ENCODE measurements at places on chromosomes 13 and 19. TPM values are rescaled to one million over a fixed set of nuclear protein-coding genes. Genes with fewer than 3 reads are reported as not detected.

DNA sequence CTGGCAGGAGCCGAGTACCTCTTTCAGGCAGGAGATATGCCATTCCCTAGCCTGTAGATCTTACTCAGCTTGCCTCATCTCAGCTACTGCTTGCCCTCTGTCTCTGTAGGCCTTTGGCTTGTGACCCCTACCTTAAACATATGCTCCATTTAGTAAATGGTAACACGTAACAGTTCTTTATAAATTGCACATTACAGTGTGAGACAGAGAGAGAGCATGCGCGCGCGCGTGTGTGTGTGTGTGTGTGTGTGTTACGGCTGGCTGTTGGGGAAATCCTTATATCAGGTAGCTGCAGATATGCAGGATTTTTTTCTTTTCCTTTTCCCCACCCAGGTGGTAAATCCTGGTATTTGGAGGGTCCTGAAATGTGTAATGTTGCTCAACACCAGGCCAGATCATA, 4.2 kb downstream of the SPINT2 start:
- no peak for DNase-seq
- no peaks in the 10 kb centered on the region for H3K27me3 ChIP-seq
- no peaks in the 10 kb centered on the region for H3K36me3 ChIP-seq
- H3K4me1 ChIP-seq, result peaks cover 23% of the 10 kb centered on the region

Gene MEX3D
- 31.9 TPM for total RNA-seq

DNA sequence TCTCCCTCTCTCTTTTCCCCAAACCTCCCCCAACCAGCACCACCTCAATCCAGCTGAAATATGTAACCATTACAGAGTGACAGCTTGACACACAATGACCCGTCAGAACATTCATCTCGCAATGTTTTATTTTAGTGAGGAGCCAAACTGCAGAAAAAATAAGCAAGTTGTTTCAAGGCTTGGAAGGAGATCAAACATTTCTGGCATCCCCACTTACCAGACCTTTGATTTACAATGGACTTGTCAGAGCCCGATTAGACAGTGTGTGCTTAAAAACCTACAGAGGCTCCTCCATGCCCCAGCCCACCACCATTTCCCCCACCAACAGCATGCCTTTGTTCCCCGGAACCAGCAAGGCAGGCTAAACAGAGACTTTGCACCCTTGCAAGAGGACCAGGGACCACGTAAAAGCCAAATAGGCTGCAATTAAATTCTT, 382.8 kb upstream of the ZNF507 start:
- no peaks in the 10 kb centered on the region for H3K4me1 ChIP-seq
- H3K4me3 ChIP-seq, result no peak overlapping the region
- H3K36me3 ChIP-seq, result no peaks in the 10 kb centered on the region
- no peak for DNase-seq
- H3K27me3 ChIP-seq, result no peaks in the 10 kb centered on the region

DNA sequence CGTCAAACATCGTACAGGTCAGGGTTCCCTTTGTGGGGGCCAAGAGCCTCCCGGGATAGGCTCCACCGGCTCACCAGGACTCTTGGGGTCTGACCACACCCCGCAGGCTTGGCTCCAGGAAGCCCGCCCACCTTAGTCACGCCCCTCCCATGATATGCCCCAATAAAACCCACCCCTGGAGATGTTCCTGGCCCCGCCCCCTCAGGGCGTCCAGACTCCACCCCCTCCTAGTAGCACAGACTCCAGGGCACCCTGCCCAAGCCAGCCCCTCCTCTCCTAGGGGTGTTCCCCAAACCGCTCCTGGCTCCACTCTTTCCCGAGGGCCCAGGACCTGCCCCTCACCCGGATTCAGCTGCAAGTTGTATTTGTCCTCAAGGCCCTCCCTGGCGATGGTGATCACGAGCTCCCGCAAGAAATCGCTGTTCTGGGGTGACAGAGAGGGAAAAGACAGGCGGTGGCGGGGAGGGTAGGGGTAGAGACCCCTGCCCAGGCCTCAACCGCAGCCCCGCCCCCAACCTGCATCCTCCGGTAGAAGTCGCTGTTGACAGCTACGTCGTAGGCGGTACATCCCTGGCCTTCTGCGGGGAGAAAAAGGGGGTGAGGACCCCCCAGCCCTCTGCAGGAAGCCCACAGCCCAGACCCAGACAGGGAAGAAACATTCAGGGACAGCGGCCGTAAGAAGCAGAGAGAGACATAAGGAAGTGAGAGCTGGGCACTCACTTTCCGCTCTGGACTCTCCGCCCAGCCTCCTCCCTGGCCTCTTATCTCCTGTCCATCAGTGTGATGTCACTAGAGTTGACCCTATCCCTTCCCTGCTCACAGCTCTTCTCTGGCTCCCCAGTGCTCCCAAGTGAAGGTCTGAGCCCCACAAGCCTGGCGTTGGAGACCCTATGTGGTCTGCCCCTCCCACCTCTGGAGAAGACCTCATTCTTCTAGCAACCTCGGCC, 3.9 kb downstream of the PIH1D1 start:
- H3K36me3 ChIP-seq, result no peaks in the 10 kb centered on the region
- H3K4me1 ChIP-seq, result no peaks in the 10 kb centered on the region
- DNase-seq, result peak; percentile 50
- no peaks in the 10 kb centered on the region for H3K27me3 ChIP-seq
- no peak overlapping the region for H3K27ac ChIP-seq

DNA sequence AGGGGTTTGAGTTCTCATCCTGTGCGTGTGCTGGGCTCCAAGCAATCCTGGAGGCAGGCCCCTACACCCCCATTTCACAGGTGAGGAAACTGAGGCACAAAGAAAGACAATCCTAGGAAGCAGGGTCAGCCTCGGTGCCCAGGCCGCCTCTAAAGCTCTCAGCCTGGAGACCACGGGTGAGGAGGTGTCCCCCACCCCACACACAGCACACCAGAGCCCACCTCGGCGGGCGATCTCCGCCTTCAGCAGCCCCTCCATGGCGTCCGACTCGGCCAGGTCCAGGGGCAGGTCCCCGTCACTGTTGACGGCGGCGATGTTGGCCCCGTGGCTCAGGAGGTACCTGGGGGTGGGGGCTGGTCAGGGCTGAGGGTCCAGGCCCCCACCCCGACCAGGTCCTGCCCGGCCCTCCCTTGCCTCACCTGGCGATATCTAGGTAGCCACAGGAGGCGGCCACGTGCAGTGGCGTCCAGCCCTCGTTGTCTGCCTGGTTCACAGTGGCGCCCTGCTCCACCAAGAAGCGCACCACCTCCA, 5.1 kb downstream of the PPP1R12C start:
- H3K4me3 ChIP-seq, result no peak overlapping the region
- H3K27ac ChIP-seq, result no peak overlapping the region
- H3K4me1 ChIP-seq, result peaks cover 8% of the 10 kb centered on the region
- no peak for DNase-seq
- no peaks in the 10 kb centered on the region for H3K36me3 ChIP-seq

Gene HOOK2
- total RNA-seq, result 72.0 TPM

GRCh38 chr19:29215322-29215845, 2.4 kb upstream of the UQCRFS1 start:
- H3K27me3 ChIP-seq, result no peaks in the 10 kb centered on the region
- H3K36me3 ChIP-seq, result no peaks in the 10 kb centered on the region
- no peak for DNase-seq
- no peak overlapping the region for H3K4me3 ChIP-seq

Gene KLK7
- not detected for total RNA-seq

DNA sequence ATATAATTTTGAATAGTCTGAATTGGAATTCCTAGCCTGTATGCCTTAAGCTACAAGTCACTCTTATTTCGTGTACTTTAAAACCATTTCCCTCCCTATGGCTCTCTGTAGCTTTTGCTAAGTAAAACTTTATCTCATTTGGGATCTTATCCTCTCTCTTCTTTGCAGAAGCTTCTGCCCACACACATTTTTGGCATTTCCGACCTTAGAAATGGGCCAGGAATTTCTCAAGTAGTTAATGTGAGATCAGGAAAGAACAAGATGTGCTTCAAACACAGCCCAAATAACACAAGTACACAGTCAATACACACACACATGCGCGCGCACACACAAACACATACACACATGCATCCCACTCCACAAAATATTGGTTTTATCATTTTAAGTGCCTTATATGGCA, 931.0 kb upstream of the MIR17HG start:
- DNase-seq, result no peak
- H3K36me3 ChIP-seq, result no peaks in the 10 kb centered on the region
- no peaks in the 10 kb centered on the region for H3K4me1 ChIP-seq
- H3K4me3 ChIP-seq, result no peak overlapping the region
- no peak overlapping the region for H3K27ac ChIP-seq

- H3K27ac ChIP-seq, result no peak overlapping the region
- no peak for DNase-seq
- H3K36me3 ChIP-seq, result no peaks in the 10 kb centered on the region
- no peaks in the 10 kb centered on the region for H3K4me1 ChIP-seq
These were observed 74.8 kb downstream of the COL4A1 start for GRCh38 chr13:110232142-110232541.

DNA sequence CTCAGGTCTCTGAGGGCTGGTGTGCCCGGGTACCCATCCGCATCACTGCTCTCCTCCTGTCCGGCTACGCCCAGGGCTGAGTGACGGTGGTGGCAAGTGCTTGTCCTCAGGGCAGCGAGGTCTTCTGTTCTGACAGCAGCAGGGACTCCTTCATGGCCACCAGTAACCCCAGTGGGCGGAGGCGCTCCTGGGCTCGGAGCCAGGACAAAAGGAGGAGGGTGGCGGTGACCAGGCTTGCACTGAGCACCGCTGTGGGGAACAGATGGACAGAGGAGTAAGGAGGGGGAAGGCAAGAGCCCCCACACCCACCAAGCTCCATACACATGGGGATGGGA, 5.8 kb downstream of the CD320 start:
- H3K27ac ChIP-seq, result no peak overlapping the region
- H3K4me1 ChIP-seq, result no peaks in the 10 kb centered on the region
- H3K36me3 ChIP-seq, result no peaks in the 10 kb centered on the region
- no peaks in the 10 kb centered on the region for H3K27me3 ChIP-seq
- DNase-seq, result peak; percentile 32

Gene MYO1F
- total RNA-seq, result 4.7 TPM

GRCh38 chr13:32008518-32009175, 22.9 kb upstream of the FRY start:
- H3K27me3 ChIP-seq, result no peaks in the 10 kb centered on the region
- no peak for DNase-seq

- H3K4me3 ChIP-seq, result no peak overlapping the region
- H3K27ac ChIP-seq, result no peak overlapping the region
- no peaks in the 10 kb centered on the region for H3K36me3 ChIP-seq
- no peak for DNase-seq
These were observed 367.6 kb upstream of the PRR20A start for GRCh38 chr13:56773148-56773547.

Gene CACTIN
- total RNA-seq, result 35.1 TPM

- no peaks in the 10 kb centered on the region for H3K36me3 ChIP-seq
- no peak for DNase-seq
- no peaks in the 10 kb centered on the region for H3K4me1 ChIP-seq
- no peak overlapping the region for H3K4me3 ChIP-seq
These were observed 69.2 kb downstream of the DHRS12 start for GRCh38 chr13:51734786-51735185.

- H3K36me3 ChIP-seq, result no peaks in the 10 kb centered on the region
- no peak overlapping the region for H3K4me3 ChIP-seq
- H3K27ac ChIP-seq, result no peak overlapping the region
- H3K4me1 ChIP-seq, result no peaks in the 10 kb centered on the region
- no peaks in the 10 kb centered on the region for H3K27me3 ChIP-seq
These were observed 796.2 kb downstream of the SLITRK1 start for GRCh38 chr13:83086088-83086487.

DNA sequence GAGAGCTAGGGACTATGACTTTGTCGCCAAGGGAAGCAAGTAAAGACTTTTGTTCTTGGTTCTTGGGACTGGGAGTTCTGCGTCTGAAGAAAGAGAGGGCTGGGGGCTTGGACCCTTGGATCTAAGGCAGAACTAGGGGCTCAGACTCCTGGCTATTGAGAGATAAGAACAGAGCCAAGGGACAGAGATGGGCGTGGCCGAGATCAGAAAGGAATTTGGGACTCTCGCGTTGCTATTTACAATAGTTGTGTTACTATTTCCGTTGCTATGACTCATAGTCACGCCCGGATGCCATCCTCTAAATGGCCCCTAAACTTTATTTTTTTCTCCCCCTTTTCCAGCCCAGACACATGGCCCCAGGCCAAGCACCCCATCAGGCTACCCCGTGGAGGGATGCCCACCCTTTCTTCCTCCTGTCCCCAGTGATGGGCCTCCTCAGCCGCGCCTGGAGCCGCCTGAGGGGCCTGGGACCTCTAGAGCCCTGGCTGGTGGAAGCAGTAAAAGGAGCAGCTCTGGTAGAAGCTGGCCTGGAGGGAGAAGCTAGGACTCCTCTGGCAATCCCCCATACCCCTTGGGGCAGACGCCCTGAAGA, 759 bp downstream of the PPP1R15A start:
- peak overlapping the region; percentile 97 for H3K27ac ChIP-seq
- H3K27me3 ChIP-seq, result no peaks in the 10 kb centered on the region
- H3K4me3 ChIP-seq, result peak overlapping the region; percentile 63
- peak; percentile 90 for DNase-seq
- no peaks in the 10 kb centered on the region for H3K36me3 ChIP-seq

Gene RBM26
- 28.1 TPM for total RNA-seq

Gene SHISA2
- total RNA-seq, result 0.20 TPM

DNA sequence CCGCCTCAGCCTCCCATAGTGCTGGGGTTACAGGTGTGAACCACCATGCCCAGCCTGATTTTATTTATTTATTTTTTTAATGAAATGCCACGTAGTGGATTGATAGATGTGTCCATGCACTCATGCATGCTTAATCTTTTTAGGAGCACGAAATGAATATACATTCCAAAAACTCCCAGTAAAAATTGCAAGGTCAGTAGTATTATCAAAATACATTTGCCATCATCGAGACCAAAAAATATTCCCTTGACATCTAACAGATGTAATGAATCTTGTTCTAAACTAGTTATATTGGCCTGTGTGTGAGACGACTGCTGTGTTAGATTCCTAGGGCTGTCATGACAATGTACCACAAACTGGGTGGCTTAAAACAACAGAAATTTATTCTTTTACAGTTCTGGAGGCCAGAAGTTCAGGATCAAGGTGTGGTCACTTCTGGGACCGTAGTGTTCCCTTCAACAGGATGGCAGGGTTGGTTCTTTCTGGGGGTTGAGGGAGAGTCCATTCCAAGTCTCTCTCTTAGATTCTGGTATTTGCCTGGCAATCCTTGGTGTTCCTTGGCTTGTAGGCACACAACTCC, 56.1 kb upstream of the UBL3 start:
- H3K4me1 ChIP-seq, result peaks cover 12% of the 10 kb centered on the region
- no peak for DNase-seq
- no peaks in the 10 kb centered on the region for H3K36me3 ChIP-seq
- no peak overlapping the region for H3K4me3 ChIP-seq
- H3K27ac ChIP-seq, result peak overlapping the region; percentile 38

Gene SLAIN1
- 2.1 TPM for total RNA-seq

DNA sequence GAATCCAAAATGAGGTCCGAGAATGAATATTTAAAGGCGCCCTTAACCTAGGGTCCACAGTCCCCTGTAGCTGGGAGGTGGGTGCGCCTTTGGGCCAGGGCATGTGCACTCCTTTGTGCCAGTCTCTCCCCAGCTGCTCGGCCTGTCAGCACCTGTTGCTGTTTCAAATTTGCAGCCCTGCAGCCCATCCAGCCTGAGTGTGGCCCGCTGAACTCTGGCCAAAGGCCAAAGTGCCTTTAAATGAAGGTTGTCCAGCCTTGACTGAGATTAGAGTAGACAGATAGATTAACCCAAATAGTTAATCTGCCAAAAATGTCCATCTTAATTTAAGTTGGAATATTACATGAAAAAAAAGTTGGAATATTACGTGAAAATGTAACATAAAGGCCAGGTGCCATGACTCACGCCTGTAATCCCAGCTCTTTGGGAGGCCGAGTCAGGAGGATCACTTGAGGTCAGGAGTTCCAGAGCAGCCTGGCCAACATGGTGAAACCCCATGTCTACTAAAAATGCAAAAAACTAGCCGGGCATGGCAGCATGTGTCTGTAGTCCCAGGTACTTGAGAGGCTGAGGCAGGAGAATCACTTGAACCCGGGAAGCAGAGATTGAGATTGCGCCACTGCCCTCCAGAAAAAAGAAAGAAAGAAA, 25.3 kb downstream of the TPT1 start:
- no peak overlapping the region for H3K27ac ChIP-seq
- peaks cover 3% of the 10 kb centered on the region for H3K4me1 ChIP-seq
- H3K36me3 ChIP-seq, result no peaks in the 10 kb centered on the region
- no peaks in the 10 kb centered on the region for H3K27me3 ChIP-seq

Data from colonic mucosa (tissue), 4 donors.